NCI-H1930 (cell line): ENCODE measurements at places on chromosomes 6 and 20.

DNA sequence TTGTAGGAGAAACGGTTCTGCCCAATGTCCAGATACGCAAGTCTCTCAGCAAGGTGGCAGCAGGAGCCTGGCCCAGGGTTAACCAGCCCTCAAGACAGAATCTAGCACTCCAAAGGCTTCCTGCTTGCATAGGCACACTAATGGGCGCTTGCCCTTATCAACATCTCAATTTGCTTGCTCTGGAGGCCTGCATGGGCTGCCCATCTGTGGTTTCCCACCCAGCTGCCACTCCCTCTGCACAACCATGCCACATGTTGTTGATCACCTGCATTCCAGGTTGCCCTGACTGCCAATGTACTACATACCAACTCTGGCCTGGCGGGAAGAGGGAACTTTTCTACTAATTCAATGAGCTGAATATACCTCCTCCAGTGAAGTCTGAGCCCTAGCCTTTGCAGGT is 74.6 kb downstream of the ATG5 start:
- DNase-seq, result no peak

DNA sequence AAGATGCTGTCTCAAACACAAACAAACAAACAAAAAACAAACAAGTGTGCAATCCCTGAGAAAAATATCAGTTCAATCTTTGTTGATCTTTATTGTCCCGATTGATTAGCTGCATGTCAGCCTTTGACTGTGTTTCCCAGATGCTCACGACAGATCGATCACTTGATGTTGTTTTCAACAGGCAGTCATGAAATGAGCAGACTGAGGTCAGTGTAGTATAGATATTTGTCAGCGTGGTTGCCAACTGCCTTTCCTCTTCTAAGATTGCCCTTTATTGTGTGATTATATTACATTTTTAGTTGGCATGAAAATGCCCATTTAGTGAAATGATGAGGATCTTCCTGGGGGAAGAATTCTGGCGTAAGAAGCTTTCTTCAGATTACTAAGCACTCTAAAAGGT is 25.6 kb downstream of the UTRN start:
- no peak for DNase-seq

DNA sequence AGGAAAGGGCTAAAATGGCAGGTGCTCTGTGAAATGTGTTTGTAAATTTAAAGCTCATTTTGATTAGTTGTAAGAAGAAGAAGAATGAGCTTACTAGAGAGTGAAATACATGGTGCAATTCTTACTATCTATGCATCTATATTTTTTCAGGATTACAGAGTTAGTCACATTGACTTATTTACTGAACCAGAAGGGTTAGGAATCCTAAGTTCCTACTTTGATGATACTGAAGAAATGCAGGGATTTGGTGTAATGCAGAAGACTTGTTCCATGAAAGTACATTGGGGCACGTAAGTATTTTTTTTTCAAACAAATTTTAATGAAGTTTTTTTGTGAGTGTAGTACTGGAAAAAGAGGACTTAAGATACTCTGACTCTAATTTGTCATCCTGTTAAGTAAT is 99.3 kb downstream of the RTN4IP1 start:
- DNase-seq, result no peak

DNA sequence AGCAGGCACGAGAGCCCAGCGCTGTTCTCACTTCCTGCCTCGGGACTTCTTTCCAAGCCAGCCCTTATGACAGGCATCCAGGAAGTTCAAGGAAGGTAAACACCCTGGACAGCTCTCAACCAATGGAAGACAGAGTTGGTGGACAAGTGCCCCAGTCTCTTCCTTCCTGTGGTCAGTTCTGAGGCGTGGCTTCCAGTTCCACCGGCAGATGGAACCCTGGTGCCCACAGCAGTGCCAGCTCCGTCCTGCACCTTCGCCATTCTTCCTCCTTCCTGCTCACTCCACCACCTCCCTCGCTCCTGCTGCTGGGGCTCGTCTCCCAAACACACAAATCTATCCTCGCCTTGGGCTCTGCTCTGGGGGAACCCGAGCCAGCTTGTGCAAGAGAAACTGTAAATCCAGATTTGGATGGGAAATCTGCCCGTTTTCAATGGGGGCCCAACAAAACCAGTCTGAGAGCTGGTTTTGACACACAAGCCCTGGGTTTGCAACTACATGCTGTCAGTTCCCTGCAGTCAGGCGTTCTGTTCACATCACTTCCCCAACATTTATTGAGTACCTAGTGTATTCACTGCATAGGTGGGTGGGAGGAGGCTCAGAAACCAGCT is 162.7 kb downstream of the GRM4 start:
- DNase-seq, result no peak

GRCh38 chr6:83168556-83168955 is 24.5 kb downstream of the PGM3 start:
- DNase-seq, result no peak

DNA sequence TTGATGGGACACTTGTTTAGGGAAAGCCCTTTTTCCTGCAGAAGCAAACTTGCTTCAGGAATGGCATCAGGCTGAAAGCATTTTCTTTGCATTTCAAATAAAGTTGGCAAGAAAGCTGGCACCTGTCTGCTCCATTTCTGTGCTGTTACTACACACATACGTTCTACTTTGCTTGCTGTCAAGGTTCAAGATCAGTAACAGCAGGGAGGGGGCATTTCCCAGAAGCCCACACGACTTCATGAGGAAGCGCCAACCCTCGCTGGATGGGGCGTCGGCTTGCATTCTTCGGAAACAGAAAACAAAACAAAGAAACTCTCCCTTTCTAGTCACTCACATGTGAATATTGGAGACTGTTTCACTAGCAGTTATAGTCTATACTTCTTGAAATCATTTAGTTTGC is 46.4 kb downstream of the AKAP12 start:
- DNase-seq, result no peak

- no peak for DNase-seq
Observed at GRCh38 chr6:134757911-134758361, 192.0 kb downstream of the ALDH8A1 start.

GRCh38 chr6:33204415-33205190 is at the start of gene HSD17B8:
Gene HSD17B8 (plus strand): TSS chr6:33204655. CDS start chr6:33204669, 14 bp downstream.
- peak; percentile 85 for DNase-seq

- no peak for DNase-seq
Observed at GRCh38 chr6:80769106-80769505, 662.6 kb downstream of the BCKDHB start.

DNA sequence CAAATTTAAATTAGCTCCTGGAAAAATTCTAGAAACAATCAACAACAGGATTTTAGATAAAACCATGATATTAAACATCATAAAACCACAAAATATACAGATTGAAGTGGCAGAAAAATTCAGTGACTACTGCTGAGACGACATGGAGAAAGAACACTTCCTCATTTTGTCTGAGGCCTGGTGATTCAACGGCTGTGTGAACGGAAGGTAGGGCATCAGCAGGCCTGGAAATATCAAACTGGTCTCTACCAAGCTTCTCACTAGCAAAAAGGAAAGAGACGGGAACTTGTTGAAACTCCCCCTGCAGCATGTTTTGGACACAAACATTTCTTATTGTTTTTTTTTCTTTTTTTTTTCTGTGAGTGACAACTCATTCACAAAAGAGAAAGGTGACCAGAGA is 58.0 kb upstream of the AHI1 start:
- DNase-seq, result no peak

GRCh38 chr20:25859649-25860530 is 163.2 kb upstream of the ZNF337 start:
- peak; percentile 78 for DNase-seq

DNA sequence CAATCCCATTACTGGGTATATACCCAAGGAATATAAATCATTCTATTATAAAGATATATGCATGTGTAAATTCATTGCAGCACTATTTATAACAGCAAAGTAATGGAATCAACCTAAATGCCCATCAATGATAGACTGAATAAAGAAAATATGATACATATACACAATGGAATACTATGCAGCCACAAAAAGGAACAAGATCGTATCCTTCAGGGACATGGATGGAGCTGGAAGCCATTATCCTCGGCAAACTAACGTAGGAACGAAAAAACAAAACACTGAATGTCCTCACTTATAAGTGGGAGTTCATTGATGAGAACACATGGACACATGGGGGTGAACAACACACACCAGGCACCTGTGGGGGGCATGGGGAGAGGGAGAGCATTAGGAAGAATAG is 156.7 kb downstream of the RNGTT start:
- DNase-seq, result no peak

DNA sequence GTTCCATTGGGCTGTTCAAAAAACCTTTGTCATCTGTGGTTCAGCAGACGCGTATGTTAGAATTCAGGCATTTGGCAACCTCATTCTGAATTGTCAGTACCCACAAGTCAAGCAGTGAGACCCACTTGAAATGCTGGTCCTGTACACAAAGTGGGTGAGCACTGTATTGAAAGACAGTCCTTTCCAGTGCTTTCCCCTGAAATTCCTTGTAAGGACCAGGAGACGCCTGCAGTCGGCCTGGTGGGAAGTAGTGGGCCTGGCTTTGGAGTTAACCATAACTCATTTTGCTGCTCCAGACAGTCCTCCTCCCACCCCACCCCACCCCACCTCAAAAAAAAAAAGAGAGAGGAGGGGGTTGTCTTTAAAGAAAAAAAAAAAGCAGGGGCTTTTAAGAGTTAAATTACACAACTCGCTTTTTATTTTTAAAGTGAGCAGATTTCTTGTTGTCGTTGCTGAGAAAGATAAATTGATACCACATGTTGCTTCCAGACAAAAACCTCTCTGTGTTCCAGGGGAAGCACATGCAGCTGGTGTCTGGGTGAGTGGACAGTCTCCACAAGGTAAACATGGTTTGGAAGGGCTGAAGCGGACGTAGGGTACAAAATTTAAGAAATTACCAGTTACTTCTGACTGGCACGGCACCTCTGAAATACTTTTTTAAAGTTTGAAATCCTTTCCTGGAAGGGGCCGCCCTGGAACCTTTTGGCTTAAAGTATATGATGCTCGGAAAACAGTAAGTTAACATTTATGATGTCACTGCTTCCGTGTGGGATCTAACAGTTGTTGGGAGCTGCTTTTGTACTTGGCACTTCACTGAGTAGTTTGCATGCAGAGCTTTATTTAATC is 95.3 kb downstream of the FOXO3 start:
- DNase-seq, result no peak

DNA sequence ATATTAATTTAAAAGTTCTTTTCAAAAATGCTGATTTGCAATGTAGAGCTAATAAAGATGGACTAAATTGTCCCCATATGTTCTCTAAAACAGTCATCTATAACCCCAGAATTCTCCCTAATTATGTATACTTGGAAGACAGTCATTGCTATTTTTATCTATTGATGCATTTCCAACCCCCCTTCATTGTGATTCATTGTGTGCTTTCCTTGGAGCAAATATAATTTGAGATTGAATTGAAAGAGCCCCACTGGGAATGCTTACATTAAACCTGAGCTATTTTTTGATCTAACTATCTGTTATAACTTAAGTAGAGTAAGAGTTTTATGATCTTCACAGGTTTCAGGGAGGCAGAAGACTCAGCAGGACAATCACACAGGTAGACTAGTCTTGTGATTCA is 73.7 kb upstream of the PTCHD4 start:
- peak; percentile 80 for DNase-seq

- no peak for DNase-seq
Observed at GRCh38 chr6:72626126-72626525, 4.3 kb downstream of the KCNQ5 start.

DNA sequence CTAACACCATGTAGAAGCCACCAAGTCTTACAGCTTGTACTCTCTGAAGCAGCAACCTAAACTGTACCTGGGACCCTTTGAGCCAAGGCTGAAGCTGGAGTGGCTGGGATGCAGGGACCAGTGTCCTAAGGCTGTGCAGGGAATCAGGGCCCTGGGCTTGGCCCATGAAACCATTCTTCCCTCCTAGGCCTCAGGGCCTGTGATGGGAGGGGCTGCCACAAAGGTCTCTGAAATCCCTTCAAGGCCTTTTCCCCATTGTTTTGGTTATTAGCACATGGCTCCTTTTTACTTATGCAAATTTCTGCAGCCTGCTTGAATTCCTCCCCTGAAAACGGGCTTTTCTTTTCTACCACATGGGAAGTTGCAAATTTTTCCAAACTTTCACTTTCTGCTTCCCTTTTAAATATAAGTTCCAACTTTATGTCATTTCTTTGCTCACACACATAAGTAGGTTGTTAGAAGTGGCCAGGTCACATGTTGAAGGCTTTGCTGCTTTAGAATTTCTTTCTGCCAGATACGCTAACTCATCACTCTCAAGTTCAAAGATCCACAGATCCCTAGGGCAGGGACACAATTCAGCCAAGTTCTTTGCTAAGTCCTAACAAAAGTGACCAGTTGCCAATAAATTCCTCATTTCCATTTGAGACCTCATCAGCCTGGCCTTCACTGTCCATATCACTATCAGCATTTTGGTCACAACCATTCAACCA is 28.2 kb upstream of the ATXN1 start:
- no peak for DNase-seq

GRCh38 chr20:41983159-41983558 is 365.0 kb upstream of the CHD6 start:
- no peak for DNase-seq

GRCh38 chr20:19807191-19807945 is 49.3 kb downstream of the RIN2 start:
- DNase-seq, result no peak

GRCh38 chr6:139829576-139829975 is 455.1 kb upstream of the CITED2 start:
- DNase-seq, result no peak

- DNase-seq, result peak; percentile 69
Observed at GRCh38 chr20:24917797-24918578, 31.1 kb upstream of the CST7 start.

DNA sequence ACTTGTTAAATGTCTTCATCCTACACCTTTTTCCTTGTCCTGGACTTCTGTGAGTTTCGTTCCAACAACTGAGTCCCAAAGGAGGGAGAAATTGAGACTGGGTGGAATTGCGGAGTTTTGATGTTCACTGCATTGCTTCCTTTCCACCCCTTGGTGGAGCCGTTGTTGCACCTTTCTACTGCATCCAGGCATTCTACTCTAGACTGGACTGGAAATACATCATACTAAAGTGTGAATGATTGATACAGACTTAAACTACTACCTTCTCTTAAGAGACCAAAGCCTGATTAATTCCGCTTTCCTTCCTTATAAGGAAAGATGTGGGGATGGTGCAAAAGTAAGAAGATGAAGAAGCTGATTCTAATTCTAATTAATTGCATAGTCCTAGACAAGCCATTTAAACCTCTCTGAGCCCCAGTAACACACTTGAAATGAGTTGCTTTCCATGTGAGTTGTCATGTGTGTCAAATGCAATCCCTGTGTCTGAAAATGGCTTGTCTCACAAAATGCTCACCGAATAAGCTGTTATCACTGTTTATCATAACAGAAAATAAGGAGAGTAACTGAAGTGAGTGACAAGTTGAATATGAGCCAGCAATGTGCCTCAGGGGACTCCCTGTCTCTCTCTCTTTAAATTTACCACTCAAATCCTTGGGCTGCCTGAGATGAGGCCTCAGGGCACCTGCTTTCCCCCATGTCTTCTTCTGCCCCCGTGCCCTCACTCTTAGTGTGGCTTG is 338.3 kb upstream of the CHD6 start:
- no peak for DNase-seq
